ENCODE measurements at places on chromosomes 4 and X.

GRCh38 chr4:43846111-43846587 is 602.5 kb downstream of the KCTD8 start:
- no peak for DNase-seq

GRCh38 chr4:125315576-125316400 is 1.0 kb downstream of the FAT4 start:
- DNase-seq, result no peak

DNA sequence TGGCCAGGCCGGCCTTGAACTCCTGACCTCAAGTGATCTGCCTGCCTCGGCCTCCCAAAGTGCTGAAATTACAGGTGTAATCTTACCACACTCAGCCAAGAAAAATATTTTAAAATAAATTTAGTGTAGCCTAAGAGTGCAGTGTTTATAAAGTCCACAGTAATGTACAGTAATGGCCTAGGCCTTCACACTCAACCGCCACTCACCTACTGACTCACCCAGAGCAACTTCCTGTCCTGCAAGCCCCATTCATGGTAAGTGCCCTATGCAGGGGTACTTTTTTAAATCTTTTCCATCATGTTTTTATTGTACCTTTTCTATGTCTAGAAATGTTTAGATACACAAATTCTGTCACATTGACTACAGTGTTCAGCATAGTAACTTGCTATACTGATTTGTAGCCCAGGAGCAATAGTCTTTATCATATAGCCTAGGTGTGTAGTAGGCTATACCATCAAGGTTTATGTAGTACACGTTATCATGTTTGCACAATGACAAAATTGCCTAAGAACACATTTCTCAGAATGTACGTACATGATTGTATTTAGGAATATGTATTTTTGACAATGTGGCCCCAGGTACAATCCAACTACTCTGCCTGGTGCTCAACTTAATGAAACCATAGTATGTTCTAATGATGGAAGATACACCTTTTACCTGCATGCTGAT is 455.2 kb downstream of the PCDH7 start:
- no peak for DNase-seq

- no peak for DNase-seq
These were observed 79.8 kb downstream of the APBB2 start for GRCh38 chr4:41134581-41134980.

GRCh38 chr4:101175896-101176676 is 171.2 kb downstream of the PPP3CA start:
- DNase-seq, result no peak

Data from hematopoietic multipotent progenitor cell treated with erythropoietin and hydrocortisone succinate and interleukin-3 and kit ligand, for 17 days (in vitro differentiated cells).